ENCODE measurements at places on chromosomes 13 and 19.

DNA sequence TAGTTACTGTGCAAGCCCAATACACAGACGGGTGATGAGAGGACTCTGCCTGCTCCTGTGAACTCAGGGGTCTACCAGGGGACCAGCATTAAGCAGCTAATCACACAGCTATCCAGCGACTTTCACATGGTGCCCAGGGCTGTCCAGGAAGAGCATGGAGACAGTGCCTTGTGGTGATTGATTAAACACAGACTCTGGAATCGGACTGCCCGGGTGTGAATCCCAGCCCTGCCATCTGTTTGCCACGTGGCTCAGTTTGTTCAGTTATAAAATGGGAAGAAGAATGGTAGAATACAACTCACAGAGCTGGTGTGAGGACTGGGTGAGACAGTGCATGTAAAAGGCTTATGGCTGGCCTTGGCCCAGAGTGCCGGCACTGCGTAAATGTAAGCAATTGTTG, 42.1 kb upstream of the NPAS1 start:
- DNase-seq = no peak

GRCh38 chr13:32142956-32143375, 111.4 kb downstream of the FRY start:
- no peak for DNase-seq

DNA sequence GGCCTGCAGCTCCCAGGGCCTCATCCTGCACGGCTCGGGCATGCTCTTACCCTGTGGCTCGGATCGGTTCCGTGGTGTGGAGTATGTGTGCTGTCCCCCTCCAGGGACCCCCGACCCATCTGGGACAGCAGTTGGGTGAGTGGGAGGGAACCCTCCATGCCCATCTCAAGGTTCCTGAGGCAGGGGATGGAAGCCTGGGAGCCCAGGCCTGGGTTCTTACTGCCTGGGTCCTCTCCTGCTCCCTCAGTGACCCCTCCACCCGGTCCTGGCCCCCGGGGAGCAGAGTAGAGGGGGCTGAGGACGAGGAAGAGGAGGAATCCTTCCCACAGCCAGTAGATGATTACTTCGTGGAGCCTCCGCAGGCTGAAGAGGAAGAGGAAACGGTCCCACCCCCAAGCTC, 3.2 kb downstream of the APLP1 start:
- no peak for DNase-seq

DNA sequence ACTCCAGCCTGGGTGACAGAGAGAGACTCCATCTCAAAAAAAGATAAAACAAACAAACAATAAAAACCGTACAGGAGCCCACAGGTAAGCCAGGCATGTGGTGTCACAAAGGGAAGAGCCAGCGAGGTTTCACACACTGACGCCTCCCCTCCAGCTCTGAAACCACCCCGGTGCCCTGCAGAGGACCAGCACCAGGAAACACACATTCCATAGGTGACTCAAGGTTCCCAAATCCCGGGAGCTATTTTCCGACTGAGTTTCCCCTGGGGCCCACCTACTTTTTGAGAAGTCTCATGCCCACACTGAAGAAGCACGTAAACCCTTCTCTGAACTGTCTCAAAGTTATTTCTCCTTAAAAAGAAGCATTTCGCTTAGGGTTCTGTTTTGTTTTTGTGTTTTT, 40.3 kb downstream of the RHPN2 start:
- DNase-seq = no peak

GRCh38 chr19:28632371-28633080, 580.4 kb downstream of the UQCRFS1 start:
- DNase-seq = no peak

GRCh38 chr13:44872751-44873150, 116.5 kb downstream of the NUFIP1 start:
- DNase-seq = no peak

DNA sequence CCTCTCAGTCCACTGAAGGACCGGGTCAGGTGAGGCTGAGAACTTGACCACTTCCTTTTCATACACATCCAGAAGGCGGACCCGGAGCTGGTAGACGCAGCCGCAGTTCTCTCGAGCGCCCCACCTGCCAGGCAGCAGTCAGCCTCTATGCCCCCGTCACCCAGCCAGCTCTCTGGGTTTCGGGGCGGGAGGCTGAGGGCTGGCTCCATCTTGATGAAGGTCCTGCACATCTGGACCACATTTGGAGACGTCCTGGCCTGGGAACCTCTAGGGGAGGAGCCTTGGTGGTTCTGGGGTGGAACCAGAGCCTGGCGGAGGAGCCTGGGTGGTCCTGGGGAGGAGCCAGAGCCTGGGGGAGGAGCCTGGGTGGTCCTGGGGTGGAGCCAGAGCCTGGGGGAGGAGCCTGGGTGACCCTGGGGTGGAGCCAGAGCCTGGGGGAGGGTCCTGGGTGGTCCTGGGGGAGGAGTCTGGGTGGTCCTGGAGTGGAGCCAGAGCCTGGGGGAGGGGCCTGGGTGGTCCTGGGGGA, 14.3 kb downstream of the MRPS12 start:
- DNase-seq = no peak

GRCh38 chr13:106471957-106472543, 63.4 kb downstream of the EFNB2 start:
- no peak for DNase-seq

DNA sequence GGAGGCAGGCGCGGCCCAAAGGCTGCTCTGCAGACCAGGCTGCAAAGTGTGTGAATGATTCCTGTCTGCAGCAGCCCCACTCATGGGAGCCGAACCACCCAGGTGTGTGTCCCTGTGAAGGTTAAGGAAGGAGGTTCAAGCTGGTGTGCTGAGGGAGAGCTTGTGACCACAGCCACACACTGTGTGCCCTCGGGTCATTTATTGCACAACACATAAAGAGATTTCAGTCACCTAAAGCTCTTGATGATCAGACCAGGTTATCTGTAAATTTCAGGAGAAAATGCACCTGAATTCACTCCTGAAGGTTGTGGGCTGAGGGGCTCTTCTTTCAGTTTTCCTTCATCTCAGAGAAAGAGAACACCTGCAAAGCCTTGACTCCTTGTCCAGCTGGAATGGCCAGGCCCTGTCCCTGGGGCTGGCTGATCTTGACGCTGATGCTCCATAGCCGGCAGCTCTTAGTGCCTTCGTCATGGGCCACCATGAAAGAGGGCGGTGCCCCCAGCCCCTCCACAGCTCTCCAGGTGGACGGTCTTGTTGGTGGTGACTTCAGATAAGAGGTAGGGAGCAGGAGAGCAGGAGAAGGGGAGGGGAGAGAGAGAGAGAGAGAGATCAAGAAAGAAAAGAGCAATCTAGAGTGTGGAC, 110.8 kb upstream of the C1QTNF9B start:
- no peak for DNase-seq
